NCI-H1694 treated with DMSO at 0.1 percent for 48 hours (cell line): ENCODE measurements at places on chromosomes 4 and X.

DNA sequence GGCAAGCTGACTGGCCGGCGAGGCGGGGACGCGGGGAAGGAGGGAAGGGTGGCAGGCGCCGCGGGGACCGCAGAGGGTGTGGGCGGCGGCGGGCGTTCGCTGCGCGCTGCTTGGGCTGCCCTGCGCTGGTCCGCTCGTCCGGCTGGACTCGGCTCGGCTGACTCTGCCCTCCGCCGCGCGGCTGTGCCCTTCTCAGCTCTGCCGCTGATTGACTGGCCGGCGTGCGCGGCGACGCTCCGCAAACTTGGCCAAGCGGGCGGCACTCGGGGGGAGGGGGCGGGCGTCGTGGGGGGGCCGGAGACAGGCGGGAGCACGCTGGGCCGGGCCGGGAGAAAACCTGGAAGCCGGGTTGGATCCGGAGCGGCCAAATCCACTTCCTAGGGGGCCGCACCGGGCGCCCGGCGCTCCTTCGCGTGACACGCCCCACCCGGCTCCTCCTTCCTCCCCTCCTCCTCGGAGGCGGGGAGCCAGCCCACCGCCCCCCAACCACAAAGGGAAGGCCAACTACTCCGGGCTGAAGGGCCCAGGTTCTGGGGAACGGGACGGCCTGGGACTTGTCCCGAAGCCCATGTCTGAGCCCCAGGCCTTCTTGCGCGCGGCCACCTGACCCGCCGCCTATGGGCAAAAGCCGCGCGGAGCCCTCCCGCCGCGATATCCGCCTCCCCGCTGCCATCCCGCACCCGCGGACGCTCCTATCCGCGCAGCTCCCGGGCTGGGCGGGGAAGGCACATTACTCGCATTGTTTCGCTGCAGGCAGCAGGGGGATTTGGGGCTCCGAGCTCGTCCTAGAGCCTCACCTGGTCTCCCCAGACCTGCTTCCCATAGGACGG is at the start of gene GPC4:
GPC4 (minus strand) TSS at position 214 of the 830 bp plus-strand sequence. CDS start 524 bp downstream, outside the sequence.
- DNase-seq = peak; percentile 50

- DNase-seq = no peak
These were observed 8.2 kb upstream of the SMPX start for GRCh38 chrX:21766101-21766500.

- no peak for DNase-seq
These were observed 22.2 kb downstream of the KANTR start for GRCh38 chrX:53116101-53116500.

DNA sequence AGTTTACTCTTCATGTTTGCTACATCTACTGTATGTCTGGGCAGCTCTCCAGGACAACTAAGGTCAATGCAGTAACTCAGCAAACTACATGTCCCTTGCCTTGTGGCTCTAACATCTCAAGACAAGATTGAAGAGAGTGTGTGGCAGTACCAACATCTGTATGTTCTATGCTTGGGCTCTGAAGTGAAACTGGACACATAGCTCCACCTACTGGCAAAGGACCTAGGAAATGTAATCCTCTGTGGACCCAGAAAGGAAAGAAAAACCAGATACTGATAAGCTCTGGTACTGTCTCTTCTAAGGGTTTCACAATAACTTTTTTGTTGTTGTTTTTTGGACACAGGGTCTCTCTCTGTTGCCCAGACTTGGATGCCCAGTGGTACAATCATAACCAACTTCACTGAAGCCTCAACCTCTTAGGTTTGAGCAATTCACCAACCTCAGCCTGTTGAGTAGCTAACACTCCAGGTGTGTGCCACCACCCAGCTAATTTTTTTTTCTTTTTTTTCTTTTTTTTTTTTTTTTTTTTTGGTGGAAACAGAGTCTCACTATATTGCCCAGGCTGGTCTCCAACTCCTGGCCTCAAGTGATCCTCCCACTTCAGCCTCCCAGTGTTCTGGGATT is 64.1 kb downstream of the QDPR start:
- peak; percentile 13 for DNase-seq

GRCh38 chr4:141002323-141002805 is 130.9 kb downstream of the RNF150 start:
- no peak for DNase-seq

GRCh38 chrX:114252186-114252585 is 331.7 kb upstream of the HTR2C start:
- no peak for DNase-seq

DNA sequence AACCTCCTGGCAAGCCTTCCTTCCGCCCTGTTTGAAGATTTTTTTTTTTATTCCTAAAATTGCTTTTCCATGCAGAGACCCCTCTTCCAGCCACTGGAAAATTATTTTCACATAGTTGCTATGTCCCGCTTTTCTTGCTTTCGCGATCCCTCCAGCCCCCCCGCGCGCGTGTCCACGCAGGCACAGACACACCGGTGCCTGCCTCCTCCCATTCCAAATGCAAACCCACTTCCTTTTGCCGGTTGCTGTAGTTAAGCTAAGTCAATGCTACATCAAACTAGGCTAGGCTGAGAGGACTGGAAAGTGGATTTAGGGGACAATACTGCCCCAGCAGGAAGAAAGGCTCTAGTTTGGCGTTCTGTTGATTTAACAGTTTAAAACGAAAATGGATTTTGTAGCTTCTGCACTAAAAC is 111.0 kb downstream of the DHX15 start:
- peak; percentile 36 for DNase-seq

GRCh38 chr4:42643685-42644084 is 13.2 kb downstream of the ATP8A1 start:
- no peak for DNase-seq

- no peak for DNase-seq
These were observed 34.8 kb downstream of the MAGED4B start for GRCh38 chrX:52034211-52034610.

GRCh38 chr4:151640381-151640780 is 120.4 kb downstream of the GATB start:
- DNase-seq = no peak

DNA sequence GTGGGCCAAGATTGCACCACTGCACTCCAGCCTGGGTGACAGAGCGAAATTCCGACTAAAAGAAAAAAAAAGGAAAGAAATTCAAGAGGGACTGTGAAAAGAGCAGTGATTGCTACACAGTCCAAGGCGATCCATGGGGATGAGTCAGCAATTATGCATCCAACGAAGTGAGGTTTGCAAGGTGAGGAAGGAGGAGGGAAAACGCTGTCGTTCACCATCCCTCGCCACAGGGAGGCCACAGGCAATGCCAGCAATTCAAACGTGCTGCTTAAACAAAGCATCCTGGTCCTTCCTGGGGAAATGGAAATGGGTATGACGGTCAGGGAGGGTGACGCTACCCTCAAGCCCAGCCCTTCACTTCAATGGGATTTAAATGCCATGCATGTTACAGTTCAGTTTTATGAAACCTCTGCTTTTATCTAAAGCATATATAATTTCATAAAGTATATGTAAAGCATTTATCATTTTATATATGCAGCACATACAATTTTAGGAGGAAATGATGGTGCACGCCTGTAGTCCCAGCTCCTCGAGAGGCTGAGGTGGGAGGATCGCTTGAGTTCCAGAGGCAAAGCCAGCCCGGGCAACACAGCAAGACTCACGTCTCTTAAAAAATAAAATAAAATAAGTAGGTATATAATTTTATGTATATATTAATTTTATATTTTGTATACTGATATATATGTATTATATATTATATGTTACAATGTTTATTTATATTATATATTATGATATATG is 108.7 kb downstream of the DHRSX start:
- DNase-seq = no peak

DNA sequence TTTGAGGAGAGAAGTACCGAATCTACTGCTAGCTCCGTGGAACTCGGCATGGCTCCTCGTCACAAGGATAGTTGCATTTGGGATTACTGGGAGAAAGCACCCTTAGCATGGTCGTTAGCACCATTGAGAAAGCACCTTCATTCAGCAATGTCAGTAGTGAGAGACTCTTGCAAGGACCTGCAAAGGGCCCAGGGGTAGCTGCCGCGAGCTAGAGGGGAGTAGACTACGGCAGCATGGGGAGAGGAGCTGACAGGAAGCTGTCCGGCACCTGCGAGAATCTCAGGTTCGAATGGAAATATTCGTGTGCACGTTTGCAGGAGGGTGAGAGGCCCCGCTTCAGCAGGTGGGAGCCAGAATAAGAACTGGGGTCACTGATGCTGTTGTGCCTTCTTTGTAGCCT is 20.2 kb downstream of the TLR10 start:
- DNase-seq = no peak

DNA sequence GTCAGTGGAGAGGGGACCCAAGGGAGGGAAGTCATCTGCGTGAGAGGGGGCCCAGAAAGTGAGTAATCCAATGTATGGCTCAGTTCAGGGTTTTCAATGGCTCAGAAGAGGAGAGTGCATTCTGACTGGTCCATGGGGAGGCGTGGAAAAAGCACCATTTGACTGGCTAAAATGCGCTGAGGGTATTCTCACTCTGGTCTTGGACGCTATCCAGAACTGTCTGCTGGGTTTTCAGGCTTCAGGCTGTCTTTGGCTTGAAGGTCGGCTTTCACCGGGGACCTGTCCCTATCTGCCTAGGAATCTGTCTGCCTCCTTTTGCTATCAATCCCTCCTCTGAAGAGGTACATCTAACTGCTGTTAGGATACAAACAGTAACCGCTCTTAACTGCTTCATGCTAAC is 26.4 kb downstream of the EPGN start:
- DNase-seq = no peak

DNA sequence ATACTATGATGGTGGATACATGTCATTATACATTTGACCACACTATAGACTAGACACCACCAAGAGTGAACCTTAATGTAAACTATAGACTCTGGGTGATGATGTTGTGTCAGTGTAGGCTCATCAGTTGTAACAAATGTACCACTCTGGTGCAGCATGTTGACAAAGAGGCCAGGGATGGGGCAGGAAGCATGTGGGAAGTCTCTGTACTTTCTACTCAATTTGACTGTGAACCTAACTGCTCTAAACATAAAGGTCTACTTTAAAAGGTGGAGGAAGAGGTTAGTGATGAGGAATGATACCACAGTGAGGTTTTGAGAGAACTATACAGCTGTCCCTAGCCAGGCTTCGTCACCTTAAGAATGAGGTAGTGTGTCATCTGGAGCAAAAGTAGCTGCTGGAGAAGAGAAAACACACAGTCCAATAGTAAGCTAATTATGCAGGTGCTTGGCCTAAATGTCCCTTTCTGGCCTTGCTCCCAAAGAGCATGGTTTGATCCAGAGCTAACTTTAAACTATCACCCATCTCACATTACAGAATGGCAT is 38.4 kb downstream of the GRSF1 start:
- DNase-seq = no peak

DNA sequence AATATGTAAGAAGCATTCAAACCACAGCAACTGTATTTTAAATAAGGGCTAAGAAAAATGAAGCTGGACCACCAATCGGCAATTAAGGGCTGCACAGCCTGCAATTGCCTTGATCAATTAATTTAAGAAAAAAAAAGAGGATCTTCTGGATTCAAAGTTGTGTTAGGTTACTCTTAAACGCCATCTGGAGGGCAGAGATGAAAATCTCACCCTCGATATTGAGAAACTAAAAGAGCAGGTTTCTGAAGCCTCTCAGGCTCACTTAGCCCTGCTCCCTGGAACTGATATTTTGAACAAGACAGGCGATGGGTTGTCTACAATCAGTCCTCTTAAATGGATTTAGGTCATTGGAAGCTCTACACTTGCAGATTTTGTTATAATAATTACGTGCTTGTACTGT is 579.4 kb downstream of the GRXCR1 start:
- DNase-seq = peak; percentile 22

DNA sequence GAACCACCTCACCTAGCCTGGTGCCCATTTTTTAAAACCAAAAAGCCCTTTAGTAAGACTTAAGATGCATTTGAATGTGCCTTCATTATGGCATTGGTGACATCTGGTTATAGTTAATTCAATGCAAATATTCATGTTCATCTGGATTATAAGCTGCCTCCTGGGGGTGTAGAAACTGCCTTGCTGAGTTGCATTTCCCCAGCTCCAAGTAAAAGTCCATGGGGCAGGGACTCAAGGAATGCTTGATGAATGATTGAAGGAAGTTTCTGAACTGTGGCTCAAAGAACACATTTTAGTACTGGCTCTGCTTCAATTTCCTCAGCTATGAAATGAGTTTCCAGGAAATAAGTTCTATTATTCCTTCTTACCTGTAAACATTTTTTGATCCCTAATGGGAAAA is 18.5 kb upstream of the RBM47 start:
- DNase-seq = no peak

GRCh38 chrX:121161501-121161933 is 114.1 kb downstream of the GLUD2 start:
- no peak for DNase-seq

GRCh38 chr4:150130933-150131332 is 52.7 kb downstream of the DCLK2 start:
- no peak for DNase-seq

DNA sequence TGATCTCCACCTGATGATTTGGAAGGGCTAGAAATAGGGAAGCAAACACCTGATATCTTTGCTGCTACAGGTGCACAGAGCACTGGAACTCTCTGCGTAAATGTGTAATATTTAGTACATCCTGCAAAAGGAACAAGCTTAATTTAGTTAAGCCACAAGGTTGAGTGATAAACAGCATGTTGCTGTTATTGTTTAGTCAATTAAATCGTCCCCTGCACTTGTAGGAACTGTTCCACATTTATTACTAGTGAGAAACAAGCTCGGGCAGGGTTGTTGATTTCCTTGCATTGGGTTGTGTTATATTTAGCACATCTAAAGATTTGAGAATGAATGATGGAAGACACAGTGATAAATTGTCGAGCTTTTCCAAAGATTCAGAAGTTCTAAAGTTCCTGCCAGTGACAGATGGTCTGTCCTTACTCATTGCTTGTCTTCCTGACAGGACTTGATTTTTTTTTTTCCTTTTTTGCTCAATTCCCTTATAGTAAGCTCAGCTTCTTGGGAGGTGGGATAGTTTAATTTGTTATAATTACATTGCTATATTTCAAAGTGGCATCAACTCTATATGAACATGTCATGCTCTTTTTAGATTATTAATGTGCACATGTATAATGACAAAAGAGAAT is 627.0 kb upstream of the ATOH1 start:
- DNase-seq = no peak

- DNase-seq = no peak
These were observed 14.0 kb upstream of the TTC29 start for GRCh38 chr4:146959692-146960091.

- no peak for DNase-seq
These were observed 84.6 kb upstream of the BEND4 start for GRCh38 chr4:42237010-42237409.
